ENCODE measurements at places on chromosomes 1 and 21.

DNA sequence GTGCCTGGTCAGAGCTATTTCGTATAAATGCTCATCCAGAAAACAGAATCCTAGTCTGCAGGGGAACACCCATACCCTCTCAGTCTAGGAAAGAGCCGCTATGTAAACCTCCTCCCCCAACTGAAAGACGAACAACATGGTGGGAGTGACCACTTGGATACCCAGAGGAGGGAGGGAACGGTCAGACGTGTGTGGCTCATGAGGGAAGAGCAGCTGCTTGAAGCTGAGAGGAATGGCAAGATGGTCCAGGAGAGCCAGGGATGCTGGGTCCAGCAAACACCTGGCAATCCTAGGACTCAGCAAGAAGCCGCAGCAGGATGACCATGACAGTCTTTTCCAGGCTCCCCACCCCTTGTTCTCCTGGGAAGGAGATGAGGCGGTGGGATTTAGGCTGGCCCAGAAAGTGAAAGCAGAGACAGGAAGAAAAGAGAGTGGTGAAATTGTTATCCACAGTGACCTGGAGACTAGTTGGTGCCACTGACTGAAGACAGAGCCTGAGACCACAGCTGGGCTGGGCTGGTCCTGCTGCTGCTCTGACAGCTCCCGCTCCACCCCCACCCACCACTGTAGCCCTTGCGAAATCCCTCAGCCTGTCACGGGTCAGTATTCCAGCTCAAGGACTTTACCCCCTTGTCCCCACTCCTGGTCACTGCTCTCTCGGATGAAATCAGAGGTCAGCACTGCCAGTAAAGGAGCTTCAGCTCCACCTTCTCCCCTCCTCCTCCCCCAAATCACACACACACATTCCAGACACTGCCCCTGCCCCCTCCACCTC, 3.6 kb downstream of the CERS2 start:
- DNase-seq, result no peak

GRCh38 chr1:58363585-58363984, 182.9 kb downstream of the OMA1 start:
- DNase-seq, result no peak

DNA sequence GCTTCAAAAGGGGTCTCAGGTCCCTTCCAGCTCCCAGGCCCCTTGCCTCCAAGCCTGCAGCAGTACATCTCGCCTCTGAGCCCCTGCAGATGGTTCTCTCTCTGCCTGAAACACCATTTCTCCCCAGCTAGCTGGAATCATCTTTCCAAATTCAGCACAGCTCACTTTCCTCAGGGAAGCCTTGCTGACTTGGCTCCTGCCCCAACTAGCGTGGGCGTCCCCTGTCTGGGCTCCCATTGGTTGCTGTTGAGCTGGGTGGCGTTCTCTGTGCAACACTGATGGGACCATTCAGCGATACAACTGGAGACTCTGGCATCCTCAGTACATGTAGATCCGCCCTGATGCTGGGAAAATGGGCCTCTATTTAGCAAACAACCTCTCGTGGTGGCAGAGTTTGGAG, 141.3 kb upstream of the IGSF21 start:
- DNase-seq, result no peak

GRCh38 chr1:1066403-1067283, 7.5 kb downstream of the RNF223 start:
- DNase-seq, result no peak

- DNase-seq, result no peak
These were observed 20.3 kb downstream of the CDCP2 start for GRCh38 chr1:54132495-54132894.

Data from NCI-H2107 (cell line).